Fibroblast of skin of scalp (primary cell): ENCODE measurements at places on chromosomes 16 and 17.

- no peak for DNase-seq
Measured at GRCh38 chr17:58415371-58416055, 1.8 kb downstream of the RNF43 start.

DNA sequence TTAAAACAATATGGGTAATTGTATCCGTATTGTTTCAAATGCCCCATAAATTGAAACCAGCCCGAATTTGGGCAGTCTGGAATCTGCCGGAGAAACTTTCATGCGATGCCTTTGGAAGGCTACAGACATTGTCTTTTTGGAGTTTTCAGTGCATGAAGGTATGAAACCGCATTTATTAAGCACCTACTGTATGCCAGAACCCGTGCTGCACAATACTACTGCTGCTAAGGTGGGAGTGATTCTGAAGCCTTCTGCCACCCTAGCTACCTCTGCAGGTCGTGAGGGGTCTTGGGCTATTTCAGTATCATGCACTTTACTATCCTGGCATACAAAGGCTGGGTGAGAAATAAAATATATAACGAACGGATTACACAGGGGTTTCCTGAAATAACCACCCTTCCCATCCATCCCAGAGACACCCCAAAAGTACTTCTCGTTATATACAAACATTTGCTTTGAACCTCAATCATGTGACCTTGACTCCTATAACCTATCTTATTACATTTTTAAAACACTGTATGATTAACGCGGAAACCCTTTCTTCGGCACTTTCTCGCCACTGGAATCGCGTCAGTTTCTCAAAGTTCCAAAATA lies 1.0 kb upstream of the MSI2 start:
- no peak for DNase-seq

GRCh38 chr17:260031-260791 lies 78.8 kb upstream of the DOC2B start:
- DNase-seq: no peak

- no peak for DNase-seq
Measured at GRCh38 chr16:54389836-54390494, 103.4 kb upstream of the IRX3 start.

DNA sequence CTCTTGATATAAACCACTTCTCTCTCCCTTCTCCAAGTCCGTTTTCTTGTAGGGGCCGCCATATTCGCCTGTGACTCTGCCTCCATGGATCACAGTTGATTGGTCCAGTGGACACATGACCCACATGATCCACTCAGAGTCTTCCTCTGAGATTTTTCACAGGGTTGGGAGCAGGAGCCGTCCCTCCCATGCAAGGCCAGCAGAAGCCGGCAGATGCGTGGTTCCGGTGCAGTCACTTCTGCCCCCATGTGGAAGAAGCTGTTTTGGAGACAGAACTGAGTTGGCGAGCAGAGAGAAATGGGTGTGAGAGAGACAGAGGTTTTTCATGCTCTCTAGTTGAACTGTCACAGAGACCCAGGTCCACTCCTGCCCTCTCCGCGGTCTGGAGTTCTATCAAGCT lies 83.3 kb downstream of the C16orf95 start:
- peak; percentile 69 for DNase-seq
